ENCODE measurements at places on chromosomes 3 and 15.

DNA sequence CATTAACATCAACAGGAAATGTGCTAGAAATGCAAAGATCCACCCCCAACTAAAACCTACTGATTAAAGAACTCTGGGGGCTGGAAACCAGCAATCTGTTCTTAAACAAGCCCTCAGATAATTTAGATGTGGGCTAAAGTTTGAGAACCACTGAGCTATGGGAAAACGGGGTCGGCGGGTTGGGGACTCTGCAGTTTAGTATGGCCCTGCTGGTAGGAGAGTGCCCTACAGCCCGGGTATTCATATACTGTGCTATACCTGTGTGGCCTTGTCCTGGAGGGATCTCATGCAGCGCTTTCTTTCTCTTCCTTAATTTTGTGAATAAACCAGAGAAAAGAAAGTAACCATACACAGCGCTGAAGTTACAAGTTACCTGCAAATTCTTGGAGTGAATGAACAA, 189.7 kb upstream of the GBE1 start:
- no peak for DNase-seq

DNA sequence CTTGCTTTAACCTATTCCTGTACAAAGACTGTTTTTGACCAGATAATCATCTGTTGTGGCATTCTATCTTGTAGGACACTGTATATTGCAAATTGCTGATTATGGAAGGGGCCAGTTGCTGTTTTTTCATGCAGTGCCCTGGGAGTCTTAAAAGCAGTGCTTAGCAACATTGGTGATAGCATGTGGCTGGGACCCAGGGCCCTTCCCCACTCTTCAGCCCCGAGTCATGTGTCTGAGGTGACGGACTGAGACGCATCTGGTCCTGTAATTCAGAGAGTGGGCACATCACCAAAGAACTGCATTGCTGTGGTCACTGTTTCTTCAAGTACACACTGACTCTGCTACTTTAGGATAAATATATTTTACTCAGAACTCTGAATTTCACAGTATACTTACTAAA, 63.4 kb downstream of the SNRK start:
- no peak for DNase-seq

DNA sequence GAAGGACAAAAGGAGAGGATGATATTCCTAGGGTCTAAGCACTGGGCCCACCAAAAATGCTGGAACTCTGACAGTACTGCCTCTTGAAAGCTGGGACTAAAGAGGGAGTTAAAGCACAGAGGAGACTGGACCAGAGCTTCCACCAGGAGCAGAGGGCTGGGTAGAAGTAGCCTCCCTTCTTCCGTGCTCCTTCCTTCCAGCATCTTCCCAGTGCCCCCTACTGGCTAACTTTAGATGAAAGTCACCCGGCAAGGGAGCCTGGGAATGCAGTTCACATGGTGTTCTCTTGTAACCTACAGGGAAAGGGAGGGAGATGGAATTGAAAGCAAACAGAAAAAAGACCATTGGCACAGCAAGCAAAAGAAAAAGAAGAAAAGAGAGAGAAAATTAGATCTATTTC, 106.1 kb upstream of the COL8A1 start:
- no peak for DNase-seq

GRCh38 chr3:54941690-54942362, 14.0 kb upstream of the LRTM1 start:
- DNase-seq = no peak

GRCh38 chr3:36172699-36173098, 207.6 kb upstream of the STAC start:
- no peak for DNase-seq

DNA sequence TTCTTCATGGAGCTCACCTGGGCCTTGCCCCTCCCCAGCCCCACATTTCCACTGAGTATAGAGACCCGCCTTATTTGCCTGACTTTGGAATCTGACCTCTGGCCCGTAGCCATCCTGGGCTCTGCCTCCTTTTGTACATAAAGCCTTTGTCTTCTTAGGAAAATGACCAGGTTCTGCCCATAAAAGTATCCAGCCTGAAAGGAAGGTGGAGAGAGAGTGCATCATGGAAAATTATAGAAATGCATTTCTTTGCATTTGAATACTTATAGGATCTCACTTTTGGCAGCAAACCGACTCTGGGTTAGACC, 3.6 kb upstream of the SH2D7 start:
- DNase-seq = no peak

DNA sequence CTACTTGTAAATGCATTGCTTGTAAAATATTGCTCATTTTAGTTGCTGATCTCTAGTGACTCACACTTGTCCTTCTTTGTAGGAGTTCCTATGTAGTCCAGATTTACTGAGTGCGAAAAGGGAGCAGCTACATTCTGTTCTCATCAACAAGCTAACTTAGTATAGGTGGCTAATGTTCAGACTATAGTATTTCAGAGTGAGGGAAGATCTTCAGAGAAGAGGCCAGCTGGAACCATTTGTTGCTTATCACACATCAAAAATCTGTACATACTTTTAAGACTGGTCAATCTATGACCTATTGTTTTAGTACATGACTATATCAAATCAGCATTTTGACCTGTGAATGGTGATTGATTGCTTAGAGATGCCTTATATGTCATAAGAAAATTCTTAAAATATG, 71.3 kb upstream of the THSD4 start:
- no peak for DNase-seq

GRCh38 chr15:72481015-72481659, 7.0 kb downstream of the ARIH1 start:
- no peak for DNase-seq

DNA sequence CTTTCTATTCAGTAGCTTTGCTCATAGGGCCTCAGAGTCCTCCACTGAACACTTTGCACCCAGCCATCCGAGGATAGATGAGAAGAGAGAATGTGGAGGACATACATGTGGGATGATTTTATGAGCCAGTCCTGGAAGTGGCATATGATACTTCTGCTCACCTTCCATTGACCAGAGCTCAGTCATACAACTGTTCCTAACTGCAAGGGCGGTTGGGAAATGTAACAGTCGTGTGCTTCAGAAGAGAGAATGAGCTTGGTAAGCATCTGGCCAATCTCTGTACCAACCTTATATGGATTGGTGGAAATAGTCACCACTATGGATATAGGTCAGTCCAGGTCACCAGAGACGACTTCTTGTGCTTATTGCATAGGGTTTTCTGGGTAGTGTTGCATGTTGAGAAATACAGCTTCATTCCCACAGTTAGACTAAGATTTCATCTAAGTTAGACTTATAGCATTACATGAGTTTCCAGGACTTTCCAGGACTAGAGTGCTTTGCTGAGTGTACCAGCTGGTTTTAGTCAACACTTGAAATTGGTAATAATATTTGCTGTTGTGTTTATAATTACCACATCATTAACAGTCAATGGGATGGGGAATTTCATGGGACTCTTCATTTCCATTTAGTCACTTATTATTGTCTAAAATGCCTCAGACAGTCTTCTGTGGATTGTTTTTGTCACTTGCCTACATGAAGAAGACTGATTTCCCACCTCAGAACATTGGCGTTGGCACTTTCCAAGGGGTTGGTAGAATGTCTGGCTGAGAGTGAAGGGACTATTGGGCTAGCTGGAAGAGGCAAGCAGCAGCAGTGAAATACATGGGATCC, 214.5 kb upstream of the ROPN1 start:
- no peak for DNase-seq

GRCh38 chr15:44535523-44536301, 1.2 kb upstream of the EIF3J start:
- DNase-seq = no peak

- DNase-seq = no peak
These were observed 92.9 kb downstream of the MCTP2 start for GRCh38 chr15:94324117-94324826.

GRCh38 chr3:188697127-188697526, 474.6 kb upstream of the TPRG1 start:
- no peak for DNase-seq

DNA sequence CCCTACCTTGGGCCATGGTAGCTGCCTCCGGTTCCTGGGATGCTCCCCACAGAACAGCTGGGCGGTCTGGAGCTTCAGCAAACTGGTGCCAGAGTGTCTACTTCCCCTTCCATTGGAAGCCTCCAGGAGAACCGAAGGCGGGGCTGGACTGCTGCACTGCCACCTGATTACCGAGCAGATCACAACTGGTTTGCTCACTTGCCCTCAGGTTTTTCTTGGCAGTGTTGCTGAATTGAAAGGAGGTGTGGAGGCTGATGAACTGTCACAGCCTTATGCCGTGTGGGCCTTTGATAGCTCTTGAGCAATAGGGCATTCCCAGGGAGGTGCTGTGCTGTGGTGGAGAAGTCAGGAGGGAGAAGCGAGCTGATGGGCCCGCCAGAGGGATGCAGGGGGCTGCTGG, at the start of gene TGM5:
TGM5 (minus strand) TSS at position 95 of the 400 bp plus-strand sequence; CDS start at position 16, 79 bp downstream.
- no peak for DNase-seq

DNA sequence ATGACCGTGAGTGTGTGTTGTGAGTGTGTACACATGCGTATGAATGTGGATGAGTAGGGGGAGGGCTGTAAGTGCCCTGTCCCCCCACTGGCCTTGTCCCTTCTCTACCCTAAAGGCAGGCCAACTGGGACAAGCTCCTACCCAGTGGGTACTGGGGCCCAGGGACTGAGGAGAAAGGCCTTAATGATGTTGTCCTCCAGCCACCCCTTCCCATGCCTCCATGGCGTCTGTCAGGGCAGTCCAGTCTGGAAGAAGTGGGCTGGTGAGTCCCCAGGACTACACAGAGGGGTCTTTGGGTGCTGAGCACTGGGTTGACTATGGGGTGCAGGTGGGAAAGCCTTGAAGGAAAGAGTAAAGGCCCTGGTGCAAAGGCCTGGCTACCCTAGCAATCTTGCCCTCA, 16.9 kb upstream of the CORO2B start:
- peak; percentile 51 for DNase-seq

GRCh38 chr3:146249921-146250320, 984 bp downstream of the PLSCR4 start:
- no peak for DNase-seq

- DNase-seq = no peak
These were observed 76.4 kb downstream of the EFL1 start for GRCh38 chr15:82186161-82186560.

- no peak for DNase-seq
These were observed 14.3 kb downstream of the EHD4 start for GRCh38 chr15:41958002-41958420.

- DNase-seq = no peak
These were observed 138.9 kb downstream of the EPHA3 start for GRCh38 chr3:89246326-89246725.

GRCh38 chr3:47496892-47497291, 16.6 kb downstream of the ELP6 start:
- DNase-seq = no peak

- no peak for DNase-seq
These were observed 371.3 kb downstream of the EPHB1 start for GRCh38 chr3:135166266-135166825.

GRCh38 chr3:191282251-191283185, 46.7 kb upstream of the CCDC50 start:
- DNase-seq = no peak

GRCh38 chr3:123093696-123094095, 26.9 kb downstream of the PDIA5 start:
- DNase-seq = no peak

- DNase-seq = no peak
These were observed 30.1 kb downstream of the SCG5 start for GRCh38 chr15:32671339-32672325.

GRCh38 chr3:170622369-170623159, 36.7 kb upstream of the SLC7A14 start:
- DNase-seq = no peak

- no peak for DNase-seq
These were observed 317.7 kb upstream of the ONECUT1 start for GRCh38 chr15:53107855-53108254.

DNA sequence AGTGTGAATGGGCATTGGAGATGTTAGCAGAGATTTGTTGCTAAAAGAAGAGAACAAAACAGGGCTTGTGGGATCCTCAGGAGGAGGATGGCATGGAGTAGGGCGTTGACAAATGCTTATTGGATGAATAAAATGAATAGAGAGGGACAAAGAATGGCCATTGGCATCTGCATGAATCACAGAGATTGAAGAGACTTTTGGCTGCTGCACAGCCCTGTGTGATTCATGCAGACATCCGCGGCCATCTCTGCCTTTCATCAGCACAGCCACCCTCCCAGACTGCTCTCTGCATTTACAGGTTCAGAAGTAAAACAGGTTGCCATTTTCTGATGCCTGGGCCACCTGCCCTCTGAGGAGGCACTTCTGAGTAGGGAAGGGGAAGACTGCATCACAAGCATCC, 397.9 kb downstream of the EPHB1 start:
- no peak for DNase-seq

GRCh38 chr3:101170062-101170771, 150.2 kb downstream of the IMPG2 start:
- no peak for DNase-seq

DNA sequence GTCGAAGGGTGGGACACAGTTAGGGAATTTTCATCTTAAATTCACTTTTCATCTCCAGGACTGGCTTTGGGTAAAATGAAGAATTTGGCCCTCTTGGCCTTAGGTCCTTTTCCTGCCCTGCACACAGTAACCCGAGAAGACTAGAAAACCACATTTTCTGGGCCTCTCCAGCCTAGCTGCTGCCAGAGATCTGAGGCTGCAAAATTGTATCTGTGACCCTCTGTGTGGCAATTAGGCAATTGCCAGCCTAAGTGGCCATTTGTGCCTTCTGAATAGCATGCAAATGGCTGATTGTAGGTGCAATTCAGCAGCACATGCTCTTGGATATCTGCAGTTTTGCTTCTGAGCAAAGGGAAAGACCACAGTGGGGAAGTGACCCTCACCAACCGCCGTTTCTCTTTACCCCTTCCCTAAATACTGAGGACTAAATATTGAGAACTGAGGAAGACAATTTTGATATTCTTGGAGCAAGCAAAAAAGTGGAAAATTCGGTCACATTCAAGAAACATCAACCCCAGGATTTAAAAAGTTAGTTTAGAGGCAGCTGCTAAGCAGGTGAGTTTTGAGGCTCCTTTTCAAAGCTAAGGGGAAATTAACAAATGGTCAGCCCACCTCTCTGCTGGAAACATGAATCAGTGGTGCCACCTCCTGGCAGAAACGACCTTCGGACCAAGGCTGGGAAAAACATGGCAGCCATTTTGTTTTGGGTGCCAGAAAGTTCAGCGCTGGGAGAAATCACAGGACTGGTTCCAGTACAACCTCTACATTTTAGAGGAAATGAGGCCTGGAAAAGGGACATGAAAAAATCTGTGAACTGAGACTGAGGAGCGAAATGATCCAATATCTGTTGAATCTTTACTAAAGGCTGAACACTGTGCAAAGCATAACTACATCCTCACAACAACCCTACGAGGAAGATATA, 56.6 kb upstream of the PRTG start:
- DNase-seq = no peak

Measured in RWPE2 (cell line).